ENCODE measurements at places on chromosomes 2 and 18.

GRCh38 chr18:11767935-11768334 is 78.9 kb downstream of the GNAL start:
- peak; percentile 17 for DNase-seq

DNA sequence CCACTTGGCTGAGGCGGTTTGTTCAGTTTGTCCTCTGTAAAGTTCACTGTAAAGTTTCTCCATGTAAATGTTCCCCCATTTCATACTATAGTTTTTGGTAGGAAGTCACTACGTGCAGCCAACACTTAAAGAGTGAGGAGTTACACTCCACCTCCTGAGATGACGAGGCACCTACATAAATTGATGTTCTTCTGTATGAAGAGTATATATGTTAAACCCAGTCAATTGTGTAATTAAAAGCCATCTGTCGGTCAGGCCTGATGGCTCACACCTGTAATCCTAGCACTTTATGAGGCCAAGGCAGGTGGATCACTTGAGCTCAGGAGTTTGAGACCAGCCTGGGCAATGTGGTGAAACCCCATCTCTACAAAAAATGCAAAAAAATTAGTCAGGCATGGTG is 7.6 kb downstream of the PIGN start:
- DNase-seq: no peak

GRCh38 chr2:50930726-50931125 is 101.2 kb downstream of the NRXN1 start:
- DNase-seq: no peak

DNA sequence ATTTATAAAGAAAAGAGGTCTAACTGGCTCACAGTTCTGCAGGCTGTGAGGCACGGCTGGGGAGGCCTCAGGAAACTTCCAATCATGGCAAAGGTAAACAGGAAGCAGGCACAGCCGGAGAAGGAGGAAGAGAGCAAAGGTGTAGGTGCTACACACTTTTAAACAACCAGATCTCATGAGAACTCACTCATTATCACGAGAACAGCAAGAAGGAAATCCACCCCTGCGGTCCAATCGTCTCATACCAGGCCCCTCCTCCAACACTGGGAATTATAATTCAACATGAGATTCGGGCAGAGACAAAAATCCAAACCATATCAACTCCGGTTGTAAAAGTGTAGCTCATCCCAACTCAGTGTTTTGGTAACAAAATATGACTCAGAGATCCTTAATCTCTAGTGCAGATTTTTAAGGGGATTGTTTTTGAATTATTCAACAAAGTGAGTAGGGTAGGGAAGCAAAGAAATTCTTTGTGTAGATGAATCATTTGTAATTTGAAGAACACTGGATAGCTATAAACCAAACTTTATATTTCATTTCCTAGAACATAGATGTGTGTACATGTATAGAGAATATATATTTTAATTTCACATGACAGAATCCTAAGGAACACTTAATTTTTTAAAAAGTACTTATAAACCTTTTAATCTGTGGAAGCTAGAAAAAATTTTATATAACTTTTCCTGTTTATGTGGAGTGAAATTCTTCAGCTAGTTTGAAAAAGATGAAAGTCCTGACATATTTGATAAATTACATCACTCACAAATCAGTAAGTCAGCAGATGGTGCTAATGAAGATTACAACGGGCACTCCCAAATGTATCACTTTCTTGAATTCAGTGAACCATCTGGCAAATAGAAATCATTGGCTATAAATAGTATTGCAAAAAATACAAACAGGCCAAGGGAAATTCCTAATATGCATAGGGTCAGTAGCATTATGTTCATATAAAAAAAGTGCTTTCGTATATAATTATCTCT is 130.1 kb downstream of the OLA1 start:
- DNase-seq: peak; percentile 31

- no peak for DNase-seq
Observed at GRCh38 chr2:8481463-8482009, 200.3 kb upstream of the ID2 start.

DNA sequence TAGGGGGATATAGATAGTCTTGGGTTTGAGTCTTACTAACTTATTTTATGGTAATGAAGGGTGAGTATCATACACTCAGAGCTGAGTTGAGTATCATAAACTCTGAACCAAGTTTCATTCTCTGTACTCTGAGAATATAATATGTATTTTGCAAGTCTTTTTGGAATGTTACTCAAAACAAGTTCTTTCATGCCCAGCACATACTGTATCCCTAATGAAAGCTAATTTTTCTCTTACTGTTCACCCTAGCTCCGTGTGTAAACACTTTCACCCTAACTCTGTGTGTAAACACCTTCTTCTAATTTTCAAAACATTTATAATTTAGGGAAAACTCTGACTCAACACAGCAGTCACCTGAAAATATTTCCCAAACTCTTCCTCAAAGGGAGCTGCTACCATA is 29.7 kb upstream of the CHST9 start:
- DNase-seq: no peak

DNA sequence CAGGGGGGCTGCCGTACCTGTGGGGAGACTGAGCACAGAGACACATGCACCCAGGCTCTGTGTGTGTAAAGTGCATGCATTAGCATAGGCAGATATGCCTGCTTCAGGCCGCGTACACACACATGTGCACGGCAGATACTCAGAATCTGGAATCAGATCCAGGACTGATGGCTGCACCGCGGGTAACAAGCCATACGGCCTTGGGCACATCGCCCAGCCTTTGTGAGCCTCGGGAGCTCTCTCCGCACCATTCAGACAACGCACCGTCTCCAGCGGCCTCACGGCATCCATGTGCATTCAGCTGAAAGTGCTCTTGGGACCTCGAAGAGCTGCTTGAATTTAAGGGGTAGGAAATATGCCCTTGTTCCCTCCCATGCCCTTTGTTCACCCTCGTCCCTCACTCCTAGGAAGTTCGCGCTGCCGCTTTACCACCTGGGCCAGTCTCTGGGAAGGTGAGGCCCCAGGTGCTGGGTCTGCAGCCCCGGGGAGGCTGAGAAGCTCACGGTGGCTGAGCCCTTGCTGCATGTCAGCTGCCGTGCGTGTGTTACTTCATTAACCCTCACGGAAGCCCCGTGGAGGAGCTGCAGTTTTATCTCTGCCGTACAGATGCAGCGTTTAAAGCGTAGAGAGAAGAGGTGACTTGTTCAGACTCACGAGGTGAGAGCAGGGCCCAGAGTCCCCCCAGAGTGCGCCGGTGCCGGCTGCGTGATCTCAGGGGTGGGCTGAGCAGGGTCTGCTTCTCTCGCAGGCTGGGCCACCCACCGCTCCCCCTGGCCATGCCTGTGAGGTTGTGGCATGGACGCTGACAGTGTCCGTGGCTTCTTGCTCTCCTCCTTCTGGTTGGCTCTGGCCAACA is 377.7 kb upstream of the MYT1L start:
- DNase-seq: no peak

DNA sequence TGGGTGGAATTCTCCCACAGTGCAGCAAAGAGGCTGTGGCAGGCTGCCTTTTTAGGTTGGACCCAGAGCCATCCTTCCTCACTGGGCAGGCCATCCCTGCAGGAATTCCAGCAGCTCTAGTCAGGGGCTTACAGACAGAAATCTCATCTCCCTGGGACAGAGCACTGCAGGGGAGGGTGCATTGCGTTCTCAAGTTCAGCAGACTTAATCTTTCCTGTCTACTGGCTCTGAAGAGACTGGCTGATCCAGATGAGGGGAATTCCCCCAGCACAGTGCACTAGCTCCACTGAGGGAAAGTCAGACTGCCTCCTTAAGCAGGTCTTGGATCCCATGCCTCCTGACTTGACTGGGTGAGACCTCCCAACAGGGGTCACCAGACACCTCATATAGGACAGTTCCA is 899.7 kb upstream of the VRK2 start:
- no peak for DNase-seq

DNA sequence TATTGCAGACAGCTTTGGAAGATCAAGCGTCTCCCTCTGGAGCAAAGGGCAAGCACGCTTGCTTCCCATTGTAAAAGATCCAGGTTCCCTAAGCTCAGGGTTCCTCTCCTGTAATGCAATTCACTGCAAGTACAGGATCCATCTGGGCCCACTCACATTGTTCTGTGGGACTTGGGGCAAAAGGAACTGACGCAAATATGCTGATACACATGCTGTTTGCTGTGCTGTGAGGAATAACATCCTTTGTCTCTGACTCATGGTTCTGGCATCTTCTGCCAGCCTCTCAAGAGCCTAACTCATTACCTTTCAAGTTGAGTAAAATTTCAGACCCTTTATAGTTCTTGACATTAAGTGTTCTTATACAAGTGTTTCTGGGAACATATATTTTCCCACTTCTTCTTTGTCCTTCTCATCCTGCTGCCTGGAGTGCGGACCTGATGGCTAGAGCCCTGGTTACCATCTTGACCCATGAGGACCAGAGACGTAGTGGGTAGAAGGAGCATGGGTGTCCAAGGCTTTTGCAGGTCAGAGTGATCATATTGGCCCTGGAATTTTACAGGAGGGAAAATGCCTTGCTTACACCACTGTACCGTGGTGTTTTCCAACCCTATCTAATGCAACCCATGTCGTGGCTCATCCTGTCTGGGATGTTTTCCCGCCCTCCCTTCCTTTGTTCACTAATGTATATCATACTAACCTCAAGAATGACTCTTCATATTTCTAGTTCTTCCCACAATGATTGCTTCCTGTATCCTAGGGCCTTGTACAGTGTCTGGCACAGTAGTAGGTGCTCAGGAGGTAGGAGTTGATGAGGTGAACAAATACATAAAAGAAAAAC is 145.7 kb upstream of the GLI2 start:
- DNase-seq: no peak

All from HTR-8/SVneo (cell line).